Articular chondrocyte of knee joint (primary cell): ENCODE measurements at places on chromosomes 3 and 15. TPM values are rescaled to one million over a fixed set of nuclear protein-coding genes. Genes with fewer than 3 reads are reported as not detected.

The IL17RB gene
- 2.1 and 3.6 TPM in 2 replicates for total RNA-seq

The LRRIQ4 gene
- under 0.01 TPM in 1 of 2 replicates, not detected in the other for total RNA-seq

The SST gene
- total RNA-seq: not detected in 2 replicates

The COL7A1 gene
- 3.5 and 3.9 TPM in 2 replicates for total RNA-seq

The ATP6V1A gene
- 139 and 149 TPM in 2 replicates for total RNA-seq

The NPTN gene
- 138 and 161 TPM in 2 replicates for total RNA-seq

The IGSF10 gene
- 6.9 and 7.2 TPM in 2 replicates for total RNA-seq

The IFT57 gene
- 71.9 and 81.5 TPM in 2 replicates for total RNA-seq

The MRPL46 gene
- total RNA-seq: 12.0 and 14.1 TPM in 2 replicates

The ALDH1A2 gene
- total RNA-seq: 13.7 and 21.8 TPM in 2 replicates

The RHOV gene
- not detected in 2 replicates for total RNA-seq

The ZNF860 gene
- 1.8 and 2.8 TPM in 2 replicates for total RNA-seq

The SYNPR gene
- total RNA-seq: not detected in 2 replicates

The FANCD2OS gene
- not detected in 2 replicates for total RNA-seq

The MINDY4B gene
- total RNA-seq: not detected in 2 replicates

The COMMD4 gene
- 50.0 and 52.8 TPM in 2 replicates for total RNA-seq

The NPAP1 gene
- total RNA-seq: 0.11 TPM in 1 of 2 replicates, not detected in the other

The ANKUB1 gene
- total RNA-seq: not detected in 2 replicates

The NR1I2 gene
- 0.11 and 0.13 TPM in 2 replicates for total RNA-seq

The NISCH gene
- 70.3 and 75.3 TPM in 2 replicates for total RNA-seq

The MNS1 gene
- 2.4 and 2.7 TPM in 2 replicates for total RNA-seq

The LRTM1 gene
- not detected in 2 replicates for total RNA-seq
